ENCODE measurements at places on chromosomes 4 and X.

GRCh38 chr4:6343939-6344408, 74.3 kb downstream of the WFS1 start:
- DNase-seq: no peak

- DNase-seq: no peak
Observed at GRCh38 chr4:37825968-37826294, 555 bp upstream of the PGM2 start.

DNA sequence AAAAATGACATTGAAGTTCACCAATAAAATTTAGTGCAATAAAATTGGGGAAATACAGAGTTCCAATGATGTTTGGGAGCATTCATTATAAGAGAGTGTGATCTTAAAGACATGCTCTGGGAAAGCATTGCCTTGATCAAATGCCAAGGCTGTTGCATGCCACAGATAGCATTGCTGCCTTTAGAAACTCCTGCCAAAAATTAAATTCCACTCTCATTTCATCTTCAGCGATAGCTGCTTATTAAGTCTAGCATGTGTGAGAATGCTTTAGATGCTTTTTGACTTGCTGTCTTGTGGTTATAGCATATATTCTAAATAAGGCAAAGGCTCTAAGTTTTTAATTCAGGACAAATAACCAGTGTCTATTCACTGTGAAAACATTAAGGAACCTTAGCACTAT, 49.3 kb downstream of the NPNT start:
- no peak for DNase-seq

- peak; percentile 92 for DNase-seq
Observed at GRCh38 chr4:174828845-174829701, at the start of gene GLRA3. GLRA3 (minus strand) TSS chr4:174829247; CDS start chr4:174828811, 436 bp downstream.

DNA sequence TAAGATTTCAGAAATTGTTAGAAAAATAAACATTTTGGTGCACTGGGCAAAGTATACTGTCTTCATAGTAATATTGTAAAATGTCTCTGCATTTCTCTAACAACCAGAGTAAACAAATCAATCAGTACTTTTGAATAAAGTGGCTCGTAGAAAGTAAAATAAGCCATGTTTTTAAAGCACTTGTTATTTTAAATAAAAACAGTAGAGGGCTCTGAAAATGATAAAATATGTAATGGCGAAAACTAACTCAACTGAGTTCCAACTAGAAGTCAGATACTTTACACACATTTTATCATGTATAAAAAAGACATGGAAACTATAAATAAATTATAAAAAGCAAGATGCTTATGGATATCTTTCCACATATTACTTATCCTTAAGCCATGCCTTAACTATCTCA, 1134.4 kb downstream of the PDHA2 start:
- DNase-seq: no peak

GRCh38 chr4:157996061-157997028, 176.5 kb downstream of the GASK1B start:
- no peak for DNase-seq

Data from NCI-H1092 (cell line).